Suppressor macrophage treated with lipopolysaccharide for 1 hour (primary cell): ENCODE measurements at places on chromosomes 4 and X.

GRCh38 chr4:76307660-76308014, 1.1 kb downstream of the STBD1 start:
- no peak for DNase-seq

DNA sequence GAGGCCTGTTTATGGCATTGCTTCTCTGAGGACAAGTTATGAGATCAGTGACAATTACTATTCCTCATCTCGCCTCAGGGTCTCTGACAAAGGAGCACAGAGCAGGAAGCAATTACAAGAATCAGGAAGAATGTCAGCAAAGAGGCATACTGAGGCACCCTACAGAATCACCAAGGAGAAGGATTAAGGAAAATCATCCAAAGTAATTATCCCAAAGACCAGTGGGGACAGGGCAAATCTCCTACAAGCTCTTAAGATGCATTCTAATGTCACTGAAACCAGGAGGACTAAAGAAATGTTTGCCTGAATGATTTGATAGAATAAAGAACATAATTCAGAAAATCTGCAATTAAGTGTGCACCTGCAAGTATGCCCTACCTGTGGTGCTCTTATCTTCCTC, 206.2 kb downstream of the RCHY1 start:
- no peak for DNase-seq

- peak; percentile 0 for DNase-seq
These were observed 384.8 kb downstream of the FAM133A start for GRCh38 chrX:94058728-94059382.

DNA sequence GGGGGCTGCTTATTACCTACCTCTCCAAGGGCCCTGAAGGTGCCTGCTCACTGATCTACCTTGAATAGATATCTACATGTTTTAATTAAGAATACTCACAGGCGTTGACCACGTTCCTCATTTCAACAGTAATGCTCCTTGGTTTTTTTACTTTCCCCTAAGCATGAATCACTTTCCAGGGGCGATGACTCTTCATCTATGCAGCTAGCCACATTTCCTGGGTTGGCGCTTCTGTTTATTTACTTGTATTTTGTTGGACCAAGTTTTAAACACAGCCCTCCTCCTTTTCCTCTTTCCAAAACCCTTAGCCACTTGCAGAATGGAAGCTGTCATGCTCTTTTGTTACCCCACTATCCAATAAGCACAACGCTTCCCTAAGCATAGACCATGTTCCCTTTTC, 50.8 kb downstream of the CBLL2 start:
- DNase-seq = no peak

DNA sequence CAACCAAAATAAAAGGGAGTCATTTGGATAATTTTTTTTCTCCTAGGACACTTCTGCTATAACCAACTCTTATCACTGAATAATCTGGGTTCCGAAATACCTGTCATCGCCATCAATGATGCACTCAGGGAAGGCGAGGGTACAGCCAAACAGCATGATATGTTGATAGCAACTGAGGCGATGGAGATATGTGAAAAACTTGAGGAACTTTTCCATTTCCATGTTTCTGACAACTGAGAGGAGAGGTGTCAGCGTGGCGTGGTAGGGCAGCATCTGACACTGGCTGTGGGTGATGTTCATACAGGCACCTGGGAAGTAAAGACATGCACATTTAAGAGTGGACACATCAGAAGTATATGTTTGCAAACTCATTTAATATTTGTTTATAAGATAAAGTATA, 74.6 kb downstream of the CORIN start:
- DNase-seq = no peak

DNA sequence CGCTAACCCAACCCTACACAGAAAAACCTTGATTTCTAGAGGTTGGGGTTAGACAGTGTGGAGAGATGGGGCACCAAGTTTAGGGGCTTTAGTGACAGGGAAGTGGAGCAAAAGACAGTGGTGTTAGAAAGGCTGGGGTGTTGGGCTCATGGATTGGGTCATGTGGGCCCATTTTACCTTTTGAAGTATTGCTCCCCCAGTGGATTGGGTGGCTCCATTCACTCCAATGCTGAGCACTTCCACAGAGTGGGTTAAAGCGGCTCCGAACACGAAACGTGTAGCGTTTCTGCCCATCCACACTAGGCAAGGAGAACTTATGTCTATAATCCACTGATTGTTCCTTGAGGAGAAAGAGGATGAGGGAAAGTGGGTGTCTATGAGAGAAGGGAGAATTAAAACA, 2.3 kb downstream of the IL2RG start:
- no peak for DNase-seq

DNA sequence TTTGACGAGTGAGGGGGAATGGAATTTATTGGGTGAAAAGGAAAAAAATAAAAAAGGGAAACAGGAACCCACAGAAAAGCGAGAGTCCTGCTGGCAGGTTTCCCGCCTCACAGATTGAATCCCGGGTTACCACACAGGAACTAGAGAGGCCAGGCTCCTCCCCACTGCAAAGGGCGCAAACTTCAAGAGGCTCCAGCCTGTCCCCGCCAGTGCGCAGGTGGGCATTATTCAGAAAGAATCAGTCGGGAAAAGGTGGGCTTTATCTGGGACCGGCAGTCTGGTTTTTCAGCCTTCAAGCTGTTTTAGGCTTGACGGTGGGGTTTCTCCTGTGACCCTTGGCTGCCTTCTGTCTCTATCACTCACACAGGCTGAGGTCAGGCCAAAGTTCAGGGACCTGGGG, 1496.8 kb downstream of the RPA4 start:
- no peak for DNase-seq

DNA sequence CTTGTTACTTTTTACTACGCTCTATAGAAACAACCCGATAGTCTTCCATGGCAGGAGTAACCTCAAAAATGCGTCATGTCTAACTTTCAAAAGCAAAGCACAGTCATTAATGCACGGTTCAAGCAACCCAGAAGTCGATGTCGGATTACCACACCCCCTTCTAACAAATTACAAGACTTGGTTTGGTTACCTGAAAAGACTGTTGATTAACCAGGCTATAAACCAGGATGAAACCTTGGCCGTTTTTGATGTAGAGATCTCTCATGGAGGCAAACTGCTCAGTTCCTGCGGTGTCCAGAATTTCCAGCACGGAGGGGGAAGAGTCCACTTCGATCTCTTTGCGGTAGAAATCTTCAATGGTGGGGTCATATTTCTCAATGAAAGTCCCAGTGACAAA, 2.4 kb downstream of the RAP2C start:
- DNase-seq = peak; percentile 51

DNA sequence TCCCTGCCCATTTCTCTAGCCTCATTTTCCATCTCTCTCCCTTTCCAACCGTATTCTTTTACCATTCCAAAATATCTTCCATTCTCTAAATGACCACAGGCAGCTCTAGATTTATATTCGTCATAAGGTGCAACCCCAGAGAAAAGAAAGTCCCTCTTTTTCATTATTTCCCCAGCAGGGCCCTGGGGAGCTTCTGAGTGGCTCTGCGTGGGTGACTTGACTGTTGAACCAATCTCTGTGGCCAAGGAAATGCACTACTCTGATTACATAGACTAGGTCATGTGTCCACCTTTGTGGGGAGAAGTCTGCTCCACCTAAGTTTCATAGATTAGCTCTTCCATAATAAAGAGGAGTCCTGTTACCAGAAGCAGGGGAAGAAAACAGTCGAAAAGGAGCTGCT, 51.4 kb downstream of the ATOH1 start:
- DNase-seq = no peak

DNA sequence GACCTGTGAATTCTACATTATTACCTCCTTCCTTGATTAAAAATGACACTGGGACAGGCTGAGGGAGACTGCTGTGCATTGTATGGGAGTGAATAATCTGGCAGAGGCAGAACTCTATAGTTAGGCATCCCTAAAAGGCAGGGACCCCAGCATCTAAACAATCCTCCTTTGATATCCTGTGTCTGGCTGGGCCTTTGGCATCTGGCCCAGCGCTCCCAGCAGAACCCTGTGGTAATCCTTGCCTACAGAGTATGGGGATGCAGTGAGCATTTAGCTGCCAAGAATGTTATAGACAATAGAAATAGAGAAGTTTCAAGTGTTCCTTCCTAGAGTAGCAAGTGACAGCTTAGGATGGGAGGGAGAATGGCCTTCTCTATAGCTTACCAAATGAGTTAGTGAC, 38.5 kb downstream of the ZCCHC12 start:
- DNase-seq = no peak

DNA sequence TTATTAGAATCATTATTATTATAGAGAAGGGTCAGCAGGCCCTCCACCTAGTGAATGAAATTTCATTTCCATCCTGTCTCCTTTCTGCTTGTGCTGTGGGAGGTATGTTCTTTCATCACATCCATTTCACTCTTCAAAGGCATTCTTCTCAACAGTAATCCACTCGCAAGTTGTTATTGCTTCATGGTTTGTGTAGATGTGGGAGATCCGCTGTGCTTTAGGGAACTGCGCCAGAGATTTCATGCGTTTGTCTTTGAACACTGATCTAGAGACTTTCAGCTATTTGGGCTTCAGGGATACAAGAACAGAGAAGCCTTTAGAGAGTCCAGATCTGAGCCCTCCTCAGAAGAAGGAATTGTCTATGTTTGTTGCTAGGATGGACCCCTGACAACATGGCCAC, 53.5 kb upstream of the PUDP start:
- no peak for DNase-seq

GRCh38 chrX:14496674-14497073, 32.7 kb upstream of the GLRA2 start:
- DNase-seq = no peak

DNA sequence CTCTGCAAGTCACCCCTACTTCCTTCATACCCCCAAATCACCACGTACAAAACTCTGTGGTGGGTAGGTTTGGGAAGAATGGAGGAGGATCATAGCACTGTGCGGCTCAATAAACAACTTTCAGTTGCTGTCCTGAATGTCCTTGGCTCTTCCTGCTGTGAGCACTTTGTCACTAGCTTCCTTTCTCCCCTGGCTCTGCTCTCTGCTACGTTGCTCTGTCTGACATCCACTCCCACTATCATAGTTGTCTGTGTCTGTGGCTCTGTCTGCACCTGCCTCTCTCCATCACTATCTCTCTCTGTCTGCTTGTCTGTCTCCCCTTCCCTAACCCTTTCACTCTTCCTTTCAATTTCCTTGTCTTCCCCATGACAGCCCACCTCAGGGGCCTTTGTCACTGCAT, 21.2 kb upstream of the SMPX start:
- DNase-seq = no peak

GRCh38 chr4:133147921-133148689, 989 bp upstream of the PCDH10 start:
- no peak for DNase-seq

- no peak for DNase-seq
These were observed 99.5 kb downstream of the NEUROG2 start for GRCh38 chr4:112416464-112416863.

DNA sequence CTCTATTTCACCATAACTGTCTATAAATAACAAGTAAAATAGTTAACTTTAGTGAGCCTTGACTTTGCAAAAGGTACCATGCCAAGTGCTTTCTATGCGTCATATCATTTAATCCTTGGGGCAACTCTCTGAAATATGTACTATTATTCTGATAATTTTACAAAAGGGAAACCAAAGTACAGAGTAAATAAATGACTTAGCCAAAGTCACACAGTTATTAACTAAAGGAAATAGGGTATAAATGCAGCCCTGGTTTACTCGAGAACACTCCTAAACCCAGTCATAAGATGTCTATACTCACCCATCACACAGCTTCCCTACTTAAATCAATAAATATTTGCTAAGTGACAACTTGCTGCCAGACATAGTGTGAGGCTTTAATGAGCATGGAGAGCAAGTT, 14.4 kb downstream of the KCTD8 start:
- DNase-seq = no peak
